ENCODE measurements at places on chromosomes 1 and 21.

GRCh38 chr1:167342846-167343245 is 122.2 kb downstream of the POU2F1 start:
- DNase-seq = no peak

- DNase-seq = no peak
Observed at GRCh38 chr1:235051521-235051920, 77.1 kb downstream of the TOMM20 start.

DNA sequence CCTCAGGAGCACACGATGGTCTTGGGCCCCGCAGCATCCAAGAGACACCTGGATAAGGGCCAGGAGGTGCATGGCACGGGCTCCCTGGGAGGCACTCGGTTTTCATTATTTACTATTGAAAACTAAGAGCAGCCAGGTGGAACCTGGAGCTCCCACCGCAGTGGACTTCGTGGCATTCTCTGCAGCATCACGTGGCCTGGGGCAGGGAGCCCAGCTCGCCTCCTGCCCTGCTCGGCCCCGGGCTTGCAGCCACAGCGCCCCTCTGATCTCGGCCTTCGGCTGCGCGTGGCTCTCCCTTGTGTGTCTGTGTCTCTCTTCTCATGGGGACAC is 121.6 kb downstream of the SIK1 start:
- no peak for DNase-seq

DNA sequence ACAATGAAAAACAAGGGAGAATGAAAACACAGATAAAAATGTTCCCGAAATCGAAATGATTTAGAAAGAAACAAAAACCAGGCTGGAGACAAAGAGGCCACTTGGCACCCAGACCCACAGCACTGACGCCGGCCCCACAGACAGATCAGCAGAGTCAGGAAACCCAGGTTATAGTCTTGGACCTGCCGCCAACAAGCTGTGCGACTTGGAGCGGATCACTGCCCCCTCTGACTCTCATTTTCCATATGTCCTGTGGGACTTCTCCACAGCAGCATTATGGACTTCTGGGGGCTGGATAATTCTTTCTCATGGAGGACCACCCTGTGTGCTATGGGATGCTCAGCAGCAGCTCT is 72.4 kb downstream of the MATN1 start:
- DNase-seq = no peak

- DNase-seq = no peak
Observed at GRCh38 chr1:37056325-37056724, 22.0 kb upstream of the GRIK3 start.

GRCh38 chr1:43037466-43037865 is 78.8 kb upstream of the SLC2A1 start:
- DNase-seq = no peak

GRCh38 chr1:183234660-183235476 is 48.8 kb downstream of the LAMC2 start:
- DNase-seq = peak; percentile 97

DNA sequence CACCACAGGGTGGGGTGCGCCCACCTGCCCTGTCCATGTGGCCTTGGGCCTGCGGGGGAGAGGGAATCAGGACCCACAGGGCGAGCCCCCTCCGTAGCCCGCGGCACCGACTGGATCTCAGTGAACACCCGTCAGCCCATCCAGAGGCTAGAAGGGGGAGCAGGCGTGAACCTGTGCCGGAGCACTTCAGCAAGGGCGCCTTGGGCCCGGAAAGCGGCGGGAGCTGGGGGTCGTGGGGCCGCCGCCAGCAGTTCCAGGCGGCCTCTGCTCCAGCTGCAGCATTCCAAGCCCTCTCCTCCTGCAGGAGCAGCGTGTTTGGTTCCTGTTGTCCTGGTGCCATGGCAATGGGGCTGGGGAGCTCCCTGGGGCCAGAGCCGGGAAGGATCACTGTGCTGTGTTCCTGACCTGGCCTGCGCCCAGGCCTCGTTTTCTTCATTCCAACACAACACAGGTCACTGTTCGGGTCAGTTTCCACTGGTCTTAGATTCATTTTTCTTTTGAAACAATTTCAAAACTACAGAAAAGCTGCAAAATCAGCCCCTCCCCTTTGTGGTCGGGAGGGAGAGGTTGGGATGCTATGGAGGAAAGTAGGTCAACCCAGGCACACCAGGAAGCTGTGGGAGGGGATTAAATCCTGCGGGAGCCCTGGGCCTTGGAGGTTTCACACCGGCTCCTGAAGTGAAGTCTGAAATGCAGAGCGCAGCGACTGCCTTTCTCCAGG is 18.8 kb downstream of the SLX9 start:
- peak; percentile 74 for DNase-seq

DNA sequence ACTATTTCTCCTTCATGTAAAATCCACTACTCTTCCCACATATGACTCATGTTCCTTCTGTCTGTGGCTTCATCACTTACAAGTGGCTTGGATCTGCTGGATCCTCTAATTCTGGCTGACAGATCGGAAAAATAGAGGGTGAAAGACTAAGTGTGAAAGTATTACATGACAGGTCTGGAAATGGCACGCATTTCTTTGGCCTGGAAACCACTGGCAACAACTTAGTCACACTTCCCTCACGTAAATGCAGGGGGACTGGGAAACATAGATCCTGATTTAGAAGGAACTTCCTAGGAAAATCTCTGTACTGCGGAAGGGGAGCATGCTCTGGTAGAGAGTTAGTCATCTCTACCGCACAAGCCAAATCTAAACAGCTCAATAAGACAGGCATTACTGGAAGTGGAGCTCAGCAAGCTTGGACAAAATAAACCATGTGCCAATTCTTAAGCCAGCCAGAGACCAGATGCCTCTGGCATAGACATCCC is 305.4 kb upstream of the PTBP2 start:
- DNase-seq = peak; percentile 90

GRCh38 chr1:3775490-3776230 is 3.1 kb downstream of the SMIM1 start:
- peak; percentile 34 for DNase-seq

DNA sequence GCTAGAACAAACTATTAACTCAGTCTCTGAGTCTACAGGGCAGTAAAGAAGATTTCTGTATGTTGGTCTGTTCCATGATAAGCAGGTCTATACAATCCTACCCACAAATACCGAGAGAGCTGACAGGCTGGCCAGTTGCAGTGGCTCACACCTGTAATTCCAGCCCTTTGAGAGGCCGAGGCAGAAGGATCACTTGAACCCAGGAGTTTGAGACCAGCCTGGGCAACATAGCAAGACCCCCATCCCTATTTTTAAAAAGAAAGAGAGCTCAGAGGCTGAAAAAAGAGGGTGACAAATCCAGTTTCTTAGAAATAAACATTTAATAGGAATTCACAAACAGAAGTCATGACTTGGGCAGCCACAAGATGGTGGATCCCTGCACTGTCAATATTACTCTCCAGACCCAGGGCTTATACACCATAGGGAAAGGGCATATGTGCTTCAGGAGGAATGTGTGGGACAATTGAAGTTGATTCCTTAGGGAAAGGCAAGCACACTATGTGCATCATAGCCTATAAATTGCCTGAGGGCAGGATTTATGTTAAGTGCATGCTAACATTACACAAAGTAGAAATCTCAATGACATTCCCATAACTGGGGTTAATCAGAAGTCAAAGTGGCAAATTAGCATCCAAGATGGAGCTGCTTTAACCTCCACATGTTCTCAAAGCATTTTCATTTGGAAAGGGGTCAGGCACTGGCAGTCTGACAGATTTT is 66.8 kb downstream of the SLC16A1 start:
- DNase-seq = no peak

- DNase-seq = peak; percentile 72
Observed at GRCh38 chr1:228228601-228229074, 20.8 kb downstream of the OBSCN start.

DNA sequence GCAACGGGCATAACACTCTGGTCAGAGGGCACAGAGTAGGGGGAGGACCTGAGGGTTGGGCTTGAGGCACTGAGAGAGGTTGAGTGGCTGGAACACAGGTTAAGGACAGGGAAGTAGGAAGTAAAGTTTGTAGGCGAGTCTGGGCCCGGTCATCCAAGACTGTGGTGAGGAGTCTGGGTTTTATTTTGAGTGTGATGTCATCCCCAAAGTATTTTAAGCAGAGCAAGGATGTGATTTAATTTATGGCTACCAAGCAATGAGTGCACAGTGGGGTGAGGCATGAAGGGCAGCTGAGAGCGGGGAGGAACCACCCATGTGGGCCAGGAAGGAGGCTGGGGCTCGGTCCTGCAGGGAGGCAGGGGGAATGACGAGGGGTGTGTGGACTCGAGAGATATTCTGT is 11.2 kb upstream of the VWA5B1 start:
- DNase-seq = peak; percentile 33

DNA sequence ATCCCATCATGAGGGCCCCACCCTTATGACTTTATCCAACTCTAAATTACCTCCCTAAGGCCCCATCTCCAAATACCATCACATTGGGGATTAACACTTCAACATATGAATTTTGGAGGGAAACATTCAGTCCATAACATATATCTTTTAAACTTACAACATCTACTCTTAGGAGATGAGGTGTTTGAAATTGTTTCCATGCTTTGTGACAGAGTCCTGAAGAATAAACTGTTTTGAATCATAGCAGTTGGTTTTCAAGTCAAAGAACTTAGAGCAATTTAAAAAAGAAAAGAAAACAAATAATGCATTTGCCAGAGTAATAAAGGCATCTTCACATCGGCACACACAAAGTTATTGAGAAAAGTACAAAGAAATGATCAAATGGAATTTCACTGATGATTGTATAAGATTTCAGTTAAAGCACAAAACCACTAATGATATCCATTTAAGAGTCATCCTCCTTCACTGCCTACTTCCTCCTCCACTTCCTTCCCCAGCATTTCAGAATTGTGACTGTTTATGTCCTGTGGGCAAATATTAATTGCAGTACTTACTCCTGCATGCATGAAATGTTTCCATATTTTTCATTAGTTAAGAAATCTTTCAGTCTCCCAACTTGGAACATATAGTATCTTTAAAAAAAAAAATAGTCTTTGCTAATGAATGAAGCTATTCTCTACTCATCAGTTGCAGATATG is 202.0 kb downstream of the LRRC40 start:
- no peak for DNase-seq

DNA sequence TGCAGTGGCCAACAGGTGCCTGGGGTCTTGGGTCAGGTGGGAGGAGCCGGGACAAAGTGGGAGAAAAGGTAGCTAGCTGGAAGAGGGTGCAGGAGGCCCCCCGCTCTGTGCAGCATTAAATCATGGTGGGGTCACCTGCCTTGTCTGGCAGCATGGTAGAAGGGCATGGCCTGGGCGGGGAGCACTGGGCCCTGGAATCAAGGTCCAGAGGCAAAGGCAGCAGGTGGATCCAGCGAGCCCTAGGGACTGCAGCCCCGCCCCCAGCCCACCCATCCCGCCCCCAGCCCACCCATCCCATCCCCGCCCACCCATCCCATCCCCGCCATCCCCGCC is 16.7 kb upstream of the TTLL10 start:
- DNase-seq = no peak

DNA sequence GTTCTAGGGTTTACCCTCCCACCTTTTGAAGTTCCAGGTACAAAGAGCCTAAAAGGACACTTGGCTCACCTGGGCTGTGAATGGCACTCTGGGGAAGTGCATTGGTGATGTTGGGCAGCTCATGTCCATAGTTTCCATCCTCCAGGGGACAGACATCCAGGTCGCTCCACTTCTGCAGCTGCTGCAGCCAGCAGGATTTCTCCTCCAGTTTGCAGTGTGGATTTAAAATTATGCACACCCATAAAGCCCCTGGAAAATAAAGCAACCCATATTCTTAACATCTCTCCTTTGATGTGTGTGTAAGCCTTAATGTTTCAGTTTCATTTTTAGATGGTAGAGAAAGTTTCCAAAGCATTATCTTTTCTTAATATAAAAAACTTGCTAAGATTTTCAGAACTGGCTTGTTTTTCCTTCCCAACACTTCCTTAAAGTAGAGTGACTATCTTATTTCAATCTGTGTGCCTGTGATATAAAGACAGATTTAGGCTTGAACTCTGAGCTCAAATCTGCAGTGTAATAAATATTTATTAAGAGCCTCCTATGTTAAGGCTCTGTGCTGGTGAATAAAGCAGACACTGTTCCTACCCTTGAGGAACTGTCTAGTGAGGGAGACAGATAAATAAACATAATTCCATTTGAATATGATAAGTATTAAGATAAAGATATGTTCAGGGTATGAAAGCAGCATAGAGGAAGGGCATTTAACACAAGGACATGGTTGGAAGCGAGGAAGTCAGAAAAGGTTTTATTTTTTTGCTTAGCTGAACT is 39.1 kb downstream of the UROD start:
- DNase-seq = no peak

DNA sequence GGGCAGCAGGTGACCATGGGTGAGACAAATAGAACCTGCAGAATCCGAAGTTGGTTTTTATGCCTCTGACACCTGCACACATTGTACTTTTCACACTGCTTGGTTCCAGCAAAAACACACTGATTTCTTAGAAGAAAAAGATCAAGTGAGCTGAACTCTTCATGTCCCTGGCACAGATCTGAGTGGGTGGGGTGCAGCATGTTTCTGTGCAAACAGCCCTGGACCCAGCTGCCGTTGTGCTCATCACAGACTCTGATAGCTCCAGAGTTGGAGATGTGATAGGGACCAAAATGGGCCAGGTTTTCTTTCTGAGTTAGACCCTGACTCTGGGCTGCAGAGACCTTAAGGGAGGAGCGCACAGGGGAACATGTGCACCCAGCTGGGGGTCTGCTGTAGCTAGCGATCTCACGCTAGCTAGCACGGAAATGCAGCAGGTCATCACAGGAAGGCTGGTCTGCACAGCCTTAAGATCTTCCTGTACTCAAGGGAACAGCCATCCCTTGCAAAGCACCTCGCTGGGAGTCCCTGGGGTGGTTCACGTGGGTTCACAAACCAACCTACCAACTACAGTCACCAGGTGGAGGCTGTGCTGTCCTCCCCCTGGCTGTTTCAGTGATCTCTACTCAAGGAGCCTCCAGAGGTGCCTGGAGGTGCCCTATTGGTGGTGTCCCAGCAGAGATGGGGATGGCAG is 291.1 kb downstream of the PTPRU start:
- no peak for DNase-seq

DNA sequence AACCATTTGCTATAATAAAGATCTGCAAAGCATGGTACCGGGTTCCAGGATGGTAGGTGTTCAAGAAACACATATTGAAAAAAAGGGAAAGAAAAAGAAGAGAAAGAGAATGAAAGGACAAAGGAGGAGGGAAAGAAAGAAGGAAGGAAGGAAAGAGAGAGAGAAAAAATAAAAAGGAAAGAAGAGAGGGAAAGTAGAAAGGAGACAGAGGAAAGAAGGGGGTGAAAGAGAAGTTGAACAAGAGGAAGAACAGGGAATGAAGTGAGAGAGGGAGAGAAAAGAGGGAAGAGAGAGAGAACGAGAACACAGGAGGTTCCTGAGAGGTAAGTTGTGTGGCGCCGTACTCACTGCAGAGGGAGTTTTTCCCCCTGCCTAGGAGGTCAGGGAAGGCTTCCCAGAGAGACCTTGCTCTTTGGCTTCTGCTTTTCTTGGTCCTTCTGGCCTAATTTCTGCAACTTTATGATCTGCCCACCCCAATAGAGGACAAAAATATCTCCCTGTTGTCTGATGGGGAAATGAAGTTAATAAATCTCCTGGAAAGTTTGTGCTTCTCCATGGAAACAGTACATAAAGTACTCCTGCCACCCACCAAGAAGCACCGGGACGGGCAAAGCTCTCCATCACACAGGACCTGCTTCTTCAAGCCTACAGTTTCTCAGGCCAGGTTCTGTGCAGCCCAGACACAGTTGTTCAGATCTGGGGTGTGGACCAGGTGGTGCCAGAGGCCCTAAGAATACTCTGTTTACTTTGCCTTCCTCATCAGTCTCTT is 124.8 kb downstream of the ROR1 start:
- DNase-seq = no peak
